Fibroblast of lung (primary cell): ENCODE measurements at places on chromosomes 2 and 18. TPM values are rescaled to one million over a fixed set of nuclear protein-coding genes. Genes with fewer than 3 reads are reported as not detected.

DNA sequence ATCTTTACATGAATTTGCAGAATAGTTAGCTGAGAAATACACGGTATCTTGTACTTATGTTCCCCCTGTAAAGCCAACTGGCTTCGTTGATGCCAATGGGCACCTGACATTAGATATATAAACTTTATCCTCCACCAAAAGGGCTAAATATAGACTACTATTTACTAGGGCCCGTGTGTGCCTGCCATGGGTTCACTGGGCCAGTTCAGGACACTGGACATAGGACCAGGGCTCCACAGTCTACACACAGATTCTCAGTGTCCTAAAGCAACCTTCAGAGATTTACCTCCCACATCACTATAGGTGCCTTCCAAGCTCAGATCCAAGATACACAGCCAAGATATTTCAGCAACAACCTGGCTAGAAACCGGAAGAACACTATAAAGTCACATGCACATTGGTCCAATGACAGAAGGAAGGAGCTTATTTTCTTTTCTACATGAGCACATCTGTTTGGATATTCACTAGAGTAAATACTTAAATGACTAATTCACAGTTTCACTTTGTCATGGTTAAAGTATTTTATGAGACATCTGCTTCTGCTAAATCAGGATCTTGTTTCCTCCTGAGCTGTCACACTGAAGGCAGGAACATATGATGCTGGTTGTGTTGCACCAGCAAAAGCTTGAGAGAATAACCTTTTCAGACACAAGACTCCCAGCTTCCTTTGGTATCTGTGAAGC is 95.1 kb downstream of the MYO5B start:
- peak; percentile 72 for DNase-seq

DNA sequence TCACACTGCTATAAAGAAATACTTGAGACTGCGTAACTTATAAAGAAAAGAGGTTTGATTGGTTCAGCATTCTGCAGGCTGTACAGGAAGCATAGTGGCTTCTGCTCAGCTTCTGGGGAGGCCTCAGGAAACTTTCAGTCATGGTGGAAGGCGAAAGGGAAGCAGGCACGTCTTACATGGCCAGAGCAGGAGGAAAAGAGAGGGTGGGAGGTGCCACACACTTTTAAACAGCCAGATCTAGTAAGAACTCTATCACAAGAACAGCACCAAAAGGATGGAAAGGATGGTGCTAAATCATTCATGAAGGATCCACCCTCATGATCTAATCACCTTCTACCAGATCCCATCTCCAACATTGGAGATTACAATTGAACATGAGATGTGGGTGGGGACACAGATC is 145.5 kb upstream of the OSR1 start:
- no peak for DNase-seq

The SLC9A2 gene
- polyA plus RNA-seq = not detected in 2 replicates

The SERPINB10 gene
- 0.05 and 0.08 TPM in 2 replicates for polyA plus RNA-seq

DNA sequence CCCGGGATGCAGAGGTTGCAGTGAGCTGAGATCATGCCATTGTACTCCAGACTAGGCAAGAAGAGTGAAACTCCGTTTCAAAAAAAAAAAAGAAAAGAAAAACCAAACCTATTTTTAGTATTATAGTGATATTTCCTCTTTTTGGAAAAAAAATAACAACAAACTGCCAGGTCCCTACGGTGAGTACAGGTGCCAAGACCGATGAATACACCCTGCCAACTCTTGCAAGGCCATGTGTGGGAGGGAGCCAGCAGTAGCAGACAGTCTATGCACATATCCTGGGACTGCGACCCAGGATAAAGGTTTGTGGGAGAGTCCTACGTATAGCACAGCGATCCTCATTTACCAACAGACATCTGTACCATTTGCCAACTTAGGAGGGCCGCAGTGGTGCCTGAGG is 69.6 kb upstream of the DNMT3A start:
- no peak for DNase-seq

DNA sequence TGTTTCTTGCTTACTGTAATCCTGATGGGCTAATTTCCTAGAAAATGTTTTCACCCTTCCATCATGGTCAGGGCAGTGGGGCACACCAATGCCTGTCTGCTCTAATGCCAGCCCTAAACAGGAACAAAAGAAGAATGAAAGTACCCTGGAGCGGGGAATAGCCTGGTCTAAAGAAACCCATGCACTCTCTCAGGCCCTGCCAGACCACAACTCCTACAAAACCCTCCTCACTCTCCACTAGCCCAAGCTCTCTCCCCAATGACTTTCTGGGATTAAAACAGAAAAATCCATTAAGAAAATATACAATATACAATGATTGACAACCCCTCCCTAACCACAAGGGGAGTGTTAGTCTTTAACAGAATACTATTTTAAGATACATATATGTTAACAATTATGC is 67.6 kb downstream of the AAK1 start:
- no peak for DNase-seq

GRCh38 chr2:207601774-207602173 is 23.4 kb downstream of the METTL21A start:
- peak; percentile 20 for DNase-seq

DNA sequence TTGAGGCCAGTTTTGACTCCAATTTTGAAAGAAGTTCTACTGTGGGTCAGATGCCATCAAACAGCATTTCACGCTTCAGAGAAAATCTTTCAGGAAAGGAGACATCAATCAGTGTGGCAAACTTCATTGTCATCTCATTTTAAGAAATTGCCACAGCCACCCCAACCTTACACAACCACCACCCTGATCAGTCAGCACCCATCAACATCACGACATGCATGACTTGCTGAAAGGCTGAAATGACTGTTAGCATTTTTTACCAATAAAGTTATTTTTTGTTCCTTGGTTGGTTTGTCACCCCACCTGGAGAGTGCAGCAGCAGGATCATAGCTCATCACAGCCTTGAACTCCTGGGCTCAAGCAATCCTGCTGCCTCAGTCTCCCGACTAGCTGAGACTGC is 10.4 kb downstream of the DNAJC10 start:
- DNase-seq = no peak

DNA sequence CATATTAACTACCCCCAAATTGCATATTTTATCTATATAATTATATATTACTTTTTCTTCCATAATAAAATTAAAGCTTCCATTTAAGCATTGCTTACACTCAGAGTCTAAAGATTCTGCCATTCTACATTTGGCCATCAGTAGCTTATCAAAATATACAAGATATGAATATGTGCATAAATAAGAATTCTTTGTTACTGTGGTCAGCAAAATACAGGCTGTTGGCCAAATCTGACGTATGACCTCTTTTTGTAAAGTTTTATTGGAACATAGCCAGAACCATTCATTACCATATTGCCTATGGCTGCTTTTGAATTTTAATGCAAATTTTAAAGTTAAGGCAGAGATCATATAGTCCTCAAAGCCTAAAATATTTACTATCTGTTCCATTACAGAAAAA is 643.9 kb upstream of the VRK2 start:
- no peak for DNase-seq

The C2orf78 gene
- polyA plus RNA-seq = not detected in 2 replicates

DNA sequence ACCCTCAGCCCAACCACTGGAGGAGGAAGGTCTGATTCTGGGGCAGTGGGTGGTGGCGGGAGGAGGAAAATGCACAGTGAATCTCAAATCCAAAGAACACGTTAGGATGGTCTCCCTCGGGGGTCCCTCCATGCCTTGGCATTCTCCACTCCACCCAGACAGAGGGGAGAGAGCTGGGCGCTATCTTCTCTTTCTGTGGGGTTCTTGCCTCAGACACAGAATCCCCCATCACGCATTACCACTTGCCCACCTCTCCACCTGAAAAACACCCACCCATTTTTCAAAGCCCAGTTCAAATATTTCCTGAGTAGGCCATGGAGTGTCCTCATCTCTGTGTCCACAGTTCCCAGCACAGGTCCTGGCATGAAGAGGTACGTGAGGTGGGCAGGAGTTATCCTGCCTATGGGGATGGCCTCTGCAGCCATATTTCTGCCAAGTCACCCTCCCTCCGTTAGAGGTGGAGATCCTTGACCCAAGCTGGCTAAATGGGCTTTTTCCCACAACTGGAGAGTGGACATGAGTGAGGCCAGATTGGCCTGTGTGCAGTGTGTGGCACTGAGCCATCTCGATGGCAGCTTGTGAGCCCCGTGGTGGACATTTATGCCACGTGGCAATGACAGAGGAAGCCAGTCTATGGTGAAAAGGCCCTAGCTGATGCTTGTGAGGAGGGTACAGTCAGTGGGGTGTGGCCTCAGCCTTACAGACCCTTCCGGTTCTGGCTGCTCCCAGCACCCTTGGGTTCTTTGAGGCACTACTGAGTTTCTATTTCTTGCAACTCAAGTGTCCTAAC is 9.5 kb upstream of the TEX261 start:
- no peak for DNase-seq

- peak; percentile 78 for DNase-seq
Observed at GRCh38 chr2:54666131-54666633, 57.3 kb upstream of the EML6 start.

DNA sequence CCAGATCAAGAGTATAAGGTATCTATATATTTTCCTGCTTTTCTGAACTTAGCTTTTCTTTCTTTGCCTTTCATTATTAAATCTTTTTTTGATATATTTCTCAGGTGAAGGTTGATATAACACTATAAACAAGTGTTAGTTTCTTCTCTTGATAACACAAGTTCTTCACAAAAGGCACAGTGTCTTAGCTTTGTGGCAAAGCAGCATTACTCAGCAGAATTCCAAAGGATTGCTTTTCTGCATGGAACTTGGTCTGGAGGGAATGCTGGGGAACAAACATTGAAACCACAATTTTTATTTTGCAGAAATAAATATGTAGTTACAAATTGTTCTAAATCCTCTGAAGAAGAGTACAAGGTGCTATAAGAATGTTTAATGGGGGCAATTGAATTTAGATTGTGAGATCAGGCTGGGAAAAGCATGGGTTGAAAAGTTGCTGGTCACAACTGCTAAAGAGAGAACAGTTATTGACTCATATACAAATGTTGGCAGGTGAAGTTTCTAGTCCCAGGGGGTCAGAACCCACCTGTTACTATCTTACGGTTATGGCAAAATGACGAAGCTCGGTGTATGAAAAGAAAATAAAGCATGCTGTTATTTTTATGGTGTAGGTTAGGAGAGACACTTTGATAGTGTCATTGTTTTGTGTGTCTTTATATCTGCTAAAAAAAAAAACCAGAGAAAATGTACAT is 68.2 kb downstream of the UBR3 start:
- DNase-seq = peak; percentile 55

DNA sequence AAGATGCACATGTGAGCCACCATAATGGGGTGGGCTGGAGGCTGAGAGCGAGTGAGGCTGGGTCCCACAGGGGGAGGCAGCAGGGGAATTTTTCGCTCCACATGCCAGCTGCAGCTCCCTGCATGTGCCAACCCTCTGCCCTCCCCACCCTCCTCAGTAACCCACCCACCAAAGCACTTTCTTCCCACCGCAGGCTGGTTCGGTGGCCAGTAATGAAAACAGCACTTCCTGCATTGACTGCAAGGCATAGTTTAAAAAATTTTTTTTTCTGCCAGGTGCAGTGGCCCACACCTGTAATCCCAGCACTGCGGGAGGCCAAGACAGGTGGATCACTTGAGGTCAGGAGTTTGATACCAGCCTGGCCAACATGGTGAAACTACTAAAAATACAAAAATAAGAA is 147.5 kb upstream of the TTC39C start:
- no peak for DNase-seq

The HOXD3 gene
- polyA plus RNA-seq = not detected in 2 replicates

The BCL11A gene
- polyA plus RNA-seq = 0.09 TPM in 1 of 2 replicates, not detected in the other

- peak; percentile 68 for DNase-seq
Observed at GRCh38 chr18:43277164-43277600, at the start of gene SYT4. TSS of gene SYT4 (minus strand) at chr18:43277490. CDS start at chr18:43277281, 209 bp downstream.

DNA sequence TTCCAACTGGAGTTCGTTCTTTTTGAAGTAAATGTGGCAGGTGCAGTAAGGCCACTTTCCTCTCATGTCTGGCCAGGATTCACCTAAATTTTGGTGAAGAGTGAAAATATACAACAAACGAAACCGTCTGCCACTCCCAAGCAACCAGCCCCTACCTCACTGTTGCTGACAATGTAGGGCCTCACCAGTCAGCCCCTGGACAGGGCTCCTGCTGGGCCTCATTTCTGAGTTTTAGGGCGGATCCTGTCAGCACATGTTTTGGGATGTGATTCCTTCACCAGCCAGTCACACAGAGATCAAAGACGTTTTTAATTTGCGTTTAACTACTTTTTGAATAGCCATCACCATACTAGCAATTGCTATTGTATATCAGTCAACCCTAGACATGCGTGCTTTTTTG is 185.0 kb downstream of the WDR7 start:
- DNase-seq = no peak

The LIMS3 gene
- polyA plus RNA-seq = 0.08 and 0.71 TPM in 2 replicates

GRCh38 chr2:147689220-147689909 is 155.5 kb upstream of the ACVR2A start:
- DNase-seq = no peak

The DCTN1 gene
- polyA plus RNA-seq = 133 and 193 TPM in 2 replicates

DNA sequence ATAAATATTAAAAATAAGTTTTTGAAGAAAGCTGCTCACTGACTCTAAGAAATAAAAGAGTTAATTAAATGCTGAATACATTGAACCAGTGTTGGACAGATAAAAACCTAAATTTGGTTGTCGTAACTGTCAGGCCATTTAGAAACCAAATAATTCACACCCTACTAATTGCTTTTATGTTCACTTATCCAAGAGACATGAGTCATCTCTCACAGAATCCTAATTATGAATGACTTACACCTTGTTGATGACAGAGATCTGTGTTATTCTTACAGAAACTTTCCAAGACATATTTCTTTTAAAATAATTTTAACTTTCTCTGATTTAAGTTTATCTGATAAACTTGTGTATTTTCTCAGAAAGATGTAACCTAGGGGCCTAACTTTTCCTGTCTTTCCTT is 250.7 kb downstream of the IKZF2 start:
- no peak for DNase-seq

DNA sequence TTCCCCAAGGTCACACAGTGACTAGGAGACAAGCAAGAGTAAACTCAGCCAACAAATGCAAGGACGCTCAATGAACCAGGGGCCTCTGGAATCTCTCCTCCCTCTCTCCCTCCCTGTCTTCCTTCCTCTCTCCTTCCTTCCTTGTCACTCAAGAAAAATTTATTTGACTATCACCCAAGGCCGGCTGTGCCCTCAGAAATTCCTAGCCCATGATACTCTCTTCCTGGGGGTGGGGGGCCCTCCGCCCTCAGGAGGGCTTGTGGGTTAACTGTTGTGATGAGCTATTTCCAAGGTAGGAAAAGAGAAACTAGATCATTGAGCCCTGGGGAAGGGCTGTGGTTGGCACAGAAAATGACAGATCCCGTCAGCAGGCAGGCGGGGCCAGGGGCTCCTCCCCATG is 21.7 kb downstream of the INHBB start:
- DNase-seq = peak; percentile 41

The DPYSL5 gene
- polyA plus RNA-seq = not detected in 2 replicates

DNA sequence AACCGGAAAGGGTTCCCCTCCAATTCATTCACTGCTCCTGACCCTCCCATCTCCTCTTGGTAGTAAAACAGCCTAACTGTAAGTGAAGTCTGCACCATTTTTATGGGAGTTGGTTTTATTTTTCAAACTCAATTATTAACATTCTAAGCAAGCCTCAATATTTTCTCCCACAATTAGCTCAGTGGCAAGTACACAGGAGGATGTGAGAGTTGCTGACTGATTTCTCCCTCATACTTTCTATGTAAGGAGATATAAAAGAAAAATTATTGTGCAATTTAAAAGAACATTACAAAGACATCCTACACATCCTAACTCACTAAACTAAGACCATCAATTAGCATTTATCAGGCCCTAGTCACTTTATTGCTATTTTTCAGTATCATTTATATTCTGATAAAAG is 73.9 kb downstream of the PIAS2 start:
- DNase-seq = no peak

GRCh38 chr2:238151628-238152235 is 7.0 kb upstream of the ERFE start:
- no peak for DNase-seq

The CCDC150 gene
- polyA plus RNA-seq = 1.5 and 2.4 TPM in 2 replicates

The NBAS gene
- polyA plus RNA-seq = 23.9 and 27.0 TPM in 2 replicates

- DNase-seq = no peak
Observed at GRCh38 chr2:191112448-191112901, 38.3 kb downstream of the STAT4 start.
